ENCODE measurements at places on chromosomes 12 and 14.
A peak's percentile ranks its signal among the peaks of the same experiment; 100 is the strongest.

DNA sequence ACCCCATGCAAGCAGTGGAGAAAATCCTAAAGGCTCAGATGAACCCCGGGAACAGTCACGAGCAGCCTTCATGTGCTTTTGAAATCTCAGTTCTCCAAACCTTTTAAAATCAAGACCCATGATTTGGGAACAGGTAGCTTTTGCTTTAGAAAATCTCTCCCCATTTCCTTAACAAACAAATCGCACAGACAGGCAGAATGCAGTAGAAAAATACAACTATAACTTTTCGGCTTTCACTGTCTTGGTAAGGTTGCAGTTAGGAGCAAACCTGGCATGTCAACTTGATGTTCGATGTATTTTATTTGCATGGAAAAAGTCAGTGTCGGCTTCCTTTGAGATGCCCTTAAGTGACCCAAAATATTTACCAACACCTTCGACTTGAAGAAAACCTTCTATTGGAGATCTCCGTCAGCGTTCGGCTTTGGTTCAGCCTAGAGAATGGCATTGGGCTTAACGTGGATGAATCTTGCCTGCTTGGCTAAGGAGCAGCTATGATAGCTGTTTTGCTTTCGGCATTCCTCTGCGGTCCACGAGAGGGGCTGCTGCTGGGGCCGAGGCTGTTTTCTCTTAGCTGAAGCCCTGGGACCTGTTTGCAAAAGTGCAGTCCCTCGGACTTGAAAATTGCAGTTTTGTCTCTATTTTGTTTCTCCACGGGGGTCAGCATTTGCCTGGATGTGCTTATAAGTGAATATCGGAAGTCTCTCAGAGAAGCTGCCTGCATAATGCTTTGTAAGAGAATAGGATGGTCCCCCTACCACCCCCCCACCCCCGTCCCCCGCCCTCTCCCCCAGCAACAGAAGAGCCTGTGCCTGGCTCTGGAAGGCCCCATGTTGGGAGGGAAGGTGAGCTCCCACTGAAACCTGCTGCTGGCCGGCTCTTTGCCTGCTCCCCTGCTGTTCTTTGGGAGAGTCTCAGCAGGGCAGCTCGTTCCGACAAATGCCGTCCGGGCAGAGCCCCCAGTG is 122.8 kb downstream of the AACS start:
- no peak for DNase-seq

GRCh38 chr14:88904864-88905263 is 80.4 kb downstream of the TTC8 start:
- no peak for DNase-seq

DNA sequence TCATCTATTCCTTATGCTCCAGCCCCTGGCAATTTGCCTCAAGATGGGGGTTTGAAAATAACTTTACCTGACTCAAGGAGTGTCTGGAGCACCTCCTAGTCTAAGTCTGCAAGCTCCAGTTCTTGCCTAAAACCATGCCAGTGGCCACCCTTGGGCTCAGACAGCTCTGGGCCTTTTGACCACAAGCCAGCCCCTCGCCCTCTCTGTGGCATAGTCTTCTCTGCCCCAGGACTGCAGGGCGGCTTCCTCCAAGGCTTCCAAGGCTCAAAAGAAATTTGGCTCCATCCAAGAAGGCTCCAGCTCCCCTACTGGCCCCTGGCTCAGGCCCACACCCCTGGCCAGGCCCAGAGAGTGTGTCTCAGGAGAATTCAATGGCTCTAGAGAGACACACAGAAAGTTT is 14.8 kb downstream of the ACVRL1 start:
- DNase-seq = no peak

GRCh38 chr14:102588821-102589220 is 3.6 kb upstream of the RCOR1 start:
- DNase-seq = no peak

DNA sequence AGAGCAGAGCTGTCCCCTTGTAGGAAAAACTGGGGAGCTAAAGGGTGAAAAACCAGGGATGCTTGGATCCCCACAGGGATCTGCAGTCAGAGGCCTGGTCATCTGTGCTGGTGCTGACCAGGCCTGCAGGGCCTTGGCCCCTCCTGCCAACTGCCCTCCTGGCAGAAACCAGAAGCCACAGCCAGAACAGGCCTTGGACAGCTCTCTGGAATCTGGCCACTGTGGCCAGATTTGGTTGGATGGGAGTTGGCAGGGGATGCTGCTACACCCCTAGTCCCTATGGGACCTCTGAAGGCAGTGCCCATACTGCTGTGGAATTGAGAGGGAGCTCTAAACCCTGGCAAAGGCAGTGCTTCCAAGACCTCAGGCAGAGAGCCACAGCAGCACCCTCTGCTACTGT is 9.2 kb upstream of the GPX2 start:
- DNase-seq = no peak

DNA sequence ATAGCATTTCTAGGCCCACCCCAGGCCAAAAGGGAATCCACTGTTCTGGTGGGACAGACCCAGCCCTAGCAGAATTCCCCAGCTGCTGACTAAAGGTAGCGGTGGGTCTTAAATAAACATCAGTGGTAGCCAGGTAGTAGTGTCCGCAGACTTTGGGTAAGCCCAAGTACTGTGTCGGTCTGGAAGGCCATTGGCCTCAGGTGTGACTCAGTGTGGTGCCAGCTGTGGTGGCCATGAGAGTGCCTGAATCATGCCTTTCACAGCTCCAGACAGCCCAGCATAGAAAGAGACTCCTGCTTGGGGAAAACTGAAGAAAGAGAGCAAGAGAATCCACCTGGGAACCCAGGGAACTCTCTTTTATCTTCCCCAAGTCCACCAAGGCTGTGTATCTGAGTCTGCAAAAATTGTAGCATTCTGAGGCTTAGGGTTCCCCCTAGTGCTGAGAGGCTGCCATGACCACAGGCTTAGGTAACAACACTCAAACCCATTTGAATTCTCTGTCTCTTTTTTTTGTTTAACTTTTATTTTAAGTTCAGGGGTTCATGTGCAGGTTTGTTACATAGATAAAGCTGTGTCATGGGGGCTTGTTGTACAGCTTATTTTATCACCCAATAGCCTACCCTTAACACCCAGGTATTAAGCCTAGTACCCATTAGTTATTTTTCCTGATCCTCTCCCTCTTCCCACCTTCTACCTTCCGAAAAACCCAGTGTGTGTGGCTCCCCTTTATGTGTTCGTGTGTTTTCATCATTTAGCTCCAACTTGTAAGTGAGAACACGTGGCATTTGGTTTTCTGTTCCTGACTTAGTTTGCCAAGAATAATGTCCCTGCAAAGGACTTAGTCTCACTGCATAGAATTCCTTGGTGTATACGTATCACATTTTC is 16.7 kb upstream of the CD163L1 start:
- peak; percentile 15 for DNase-seq

DNA sequence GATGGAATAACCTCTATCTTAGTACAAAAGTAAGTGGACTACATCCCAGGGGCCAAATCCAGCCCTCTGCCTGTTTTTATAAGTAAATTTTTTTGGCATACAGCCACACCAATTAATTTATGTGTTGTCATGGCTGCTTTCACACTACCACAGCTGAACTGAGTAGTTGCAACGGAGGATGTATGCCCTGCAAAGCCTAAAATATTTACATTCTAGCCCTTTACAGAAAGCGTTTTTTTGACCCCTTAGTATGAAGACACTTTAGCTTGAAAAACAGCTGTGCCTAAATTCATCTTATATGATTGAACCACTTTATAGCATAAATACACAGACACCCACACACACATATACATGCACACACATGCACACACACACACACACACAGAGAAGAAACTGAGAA is 501.6 kb downstream of the EGLN3 start:
- no peak for DNase-seq

DNA sequence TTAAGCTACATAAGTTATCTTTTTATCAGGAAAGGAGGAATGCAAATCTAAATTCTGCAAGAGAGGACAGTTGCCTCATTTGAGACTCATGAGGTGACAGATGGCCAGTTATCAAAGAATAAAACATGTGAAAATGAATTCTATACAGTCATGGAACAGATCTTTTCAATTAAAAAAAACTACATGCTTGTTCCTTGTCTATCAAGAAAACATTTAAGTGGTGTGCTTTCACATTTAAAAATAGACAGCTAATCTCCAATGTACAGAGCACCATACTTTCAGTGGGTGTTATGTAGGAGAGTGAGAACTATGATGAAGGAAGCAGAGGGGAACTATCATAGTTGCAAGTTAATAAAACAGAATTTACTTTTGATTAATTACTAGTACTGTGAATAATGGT is 76.7 kb upstream of the TTC7B start:
- no peak for DNase-seq

DNA sequence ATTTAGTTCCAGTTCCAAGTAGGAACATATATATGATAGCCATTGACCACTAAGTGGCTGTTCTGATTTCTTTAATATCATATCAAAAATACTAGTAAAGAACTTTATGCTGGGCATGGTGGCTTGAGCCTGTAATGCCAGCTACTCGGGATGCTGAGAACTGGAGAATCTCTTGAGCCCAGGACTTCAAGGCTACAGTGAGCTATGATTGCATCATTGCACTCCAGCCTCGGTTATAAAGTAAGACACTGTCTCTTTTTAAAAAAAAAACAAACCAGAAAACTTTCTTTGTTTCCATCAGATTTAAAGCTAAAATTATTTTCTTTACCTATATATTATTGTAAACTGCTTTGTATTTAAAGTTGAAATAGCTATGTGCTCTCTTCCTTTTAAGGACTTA is 127.0 kb downstream of the SCAF11 start:
- DNase-seq = no peak

DNA sequence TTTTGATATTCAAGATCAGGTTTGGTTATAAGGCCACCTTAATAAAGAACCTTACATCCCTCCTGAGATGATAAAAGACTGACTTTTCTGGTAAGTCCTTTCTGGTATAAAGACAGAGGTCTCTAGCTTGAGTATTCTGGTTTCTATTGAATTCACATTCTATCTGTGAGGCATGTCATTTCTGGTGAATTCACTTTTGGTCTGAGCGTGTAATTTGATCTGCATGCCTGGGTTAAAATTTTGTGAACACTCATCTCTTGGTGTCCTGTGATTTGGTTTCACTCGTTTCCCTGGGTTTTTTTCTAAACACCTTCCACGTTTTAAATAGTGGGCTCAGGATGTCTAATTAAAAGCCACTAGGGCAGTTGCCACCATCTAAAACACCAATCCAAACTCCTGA is 12.2 kb downstream of the EIF5 start:
- no peak for DNase-seq

DNA sequence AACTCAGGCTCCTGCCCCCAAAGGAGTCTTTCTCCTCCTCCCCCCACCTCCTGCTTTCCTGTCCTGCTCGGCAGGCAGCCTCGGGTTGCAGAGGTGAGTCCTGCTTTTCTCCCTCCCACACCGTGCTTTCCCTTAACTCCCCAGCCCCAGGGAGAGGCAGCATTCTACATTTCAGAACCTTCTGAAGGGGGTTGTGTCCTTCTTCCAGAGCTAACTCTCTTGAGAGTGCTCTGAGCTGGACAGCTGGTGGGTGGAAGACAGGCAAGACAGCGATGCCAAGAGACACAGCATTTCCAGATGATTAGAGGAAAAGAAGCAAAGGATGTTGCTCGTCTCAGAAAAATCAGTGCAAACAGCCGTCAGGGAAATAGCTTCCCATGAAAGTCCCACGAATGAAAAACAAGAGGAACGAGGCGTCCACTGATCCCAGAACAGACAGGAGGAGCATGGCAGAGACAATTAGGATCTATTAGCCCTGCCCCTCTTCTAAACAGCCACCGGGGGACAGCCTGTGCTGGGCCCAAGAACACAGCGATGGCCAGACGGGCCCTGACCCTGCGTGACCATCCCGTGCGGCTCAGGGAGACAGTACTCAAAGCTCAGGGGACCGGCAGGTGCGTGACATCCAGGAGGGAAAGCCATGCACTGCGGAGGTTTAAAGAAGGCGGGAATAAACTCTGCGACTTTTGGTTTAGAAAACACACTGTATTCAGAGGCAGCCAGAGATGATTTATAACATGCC is 216.5 kb upstream of the RTL1 start:
- DNase-seq = no peak

GRCh38 chr12:114757684-114758325 is 73.8 kb upstream of the TBX3 start:
- no peak for DNase-seq

DNA sequence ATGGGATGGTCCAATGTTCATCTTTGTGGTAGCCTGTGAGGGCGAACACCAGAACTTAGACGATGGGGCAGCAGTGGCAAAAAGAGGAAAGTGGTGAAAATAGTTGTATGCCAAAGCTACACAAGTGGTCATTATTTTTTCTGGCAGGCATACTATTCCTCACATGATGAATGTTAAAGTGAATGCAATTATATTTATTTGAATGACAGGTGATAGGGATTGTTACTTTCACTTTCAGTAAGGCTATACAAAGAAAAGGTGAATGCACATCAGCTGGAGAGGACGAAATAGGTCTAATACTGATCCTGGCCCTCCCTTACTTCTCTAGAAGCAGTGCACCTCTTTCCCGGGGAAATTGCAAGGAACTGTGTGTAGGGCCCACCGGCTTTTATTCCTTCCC is 470.1 kb downstream of the TMTC2 start:
- no peak for DNase-seq

- DNase-seq = peak; percentile 11
Observed at GRCh38 chr12:24012528-24012927, 63.1 kb upstream of the SOX5 start.

GRCh38 chr12:2535583-2536204 is 259.1 kb upstream of the FKBP4 start:
- no peak for DNase-seq

DNA sequence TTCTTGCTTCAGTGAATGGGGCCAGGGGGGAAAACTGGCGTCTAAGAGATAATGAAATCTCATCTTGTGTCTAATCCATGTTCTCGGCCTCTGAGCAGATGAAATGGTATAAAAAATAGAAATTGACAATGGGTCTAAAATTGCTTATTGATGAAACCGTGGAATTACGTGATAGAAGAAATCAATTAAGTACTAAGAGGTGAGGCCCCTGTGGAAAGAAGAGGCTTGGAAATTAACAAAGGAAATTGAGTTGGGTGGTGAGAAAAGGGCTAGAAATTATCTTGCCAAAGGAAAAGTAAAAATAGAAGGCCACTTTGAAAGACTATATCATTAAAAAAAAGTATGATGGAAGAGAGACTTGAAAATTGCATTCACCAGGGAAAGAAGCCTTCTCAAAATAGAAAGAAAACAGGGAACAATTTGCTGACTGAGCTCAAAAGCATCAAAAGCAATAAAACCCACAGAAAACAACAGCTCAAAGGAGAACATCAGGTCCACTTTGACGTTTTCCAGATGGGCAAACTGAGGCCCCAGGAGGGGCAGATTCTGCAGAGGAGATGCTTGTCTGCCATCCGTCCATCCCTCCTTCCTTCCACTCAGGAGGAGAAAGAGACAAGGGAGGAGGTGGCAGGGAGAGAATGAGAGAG is 226.1 kb upstream of the RTL1 start:
- no peak for DNase-seq

Measured in large intestine (tissue), 12 donors.